ENCODE measurements at places on chromosomes 3 and 15. TPM values are rescaled to one million over a fixed set of nuclear protein-coding genes. Genes with fewer than 3 reads are reported as not detected.

Gene STARD5
- 2.0 TPM for total RNA-seq

Gene CD86
- total RNA-seq = not detected

Gene ADAMTS17
- total RNA-seq = 2.7 TPM

Gene CHRD
- 17.4 TPM for total RNA-seq

Gene GRAMD1C
- total RNA-seq = 1.0 TPM

Gene REC114
- not detected for total RNA-seq

Gene IL17RD
- total RNA-seq = 34.2 TPM

Gene WDR93
- total RNA-seq = 0.36 TPM

Gene ST8SIA2
- total RNA-seq = 8.9 TPM

Gene ECE2
- 0.11 TPM for total RNA-seq

Gene CAPN7
- total RNA-seq = 41.2 TPM

Gene FRMD5
- total RNA-seq = 3.6 TPM

Gene SPTSSB
- total RNA-seq = 0.12 TPM

Gene TMEM45A
- 8.1 TPM for total RNA-seq

All from endodermal cell (in vitro differentiated cells).